Regular cardiac myocyte (primary cell): ENCODE measurements at places on chromosomes 7 and 10. TPM values are rescaled to one million over a fixed set of nuclear protein-coding genes. Genes with fewer than 3 reads are reported as not detected.

AGAP5 gene
- 2.0 and 2.1 TPM in 2 replicates for total RNA-seq

CALN1 gene
- not detected in 2 replicates for total RNA-seq

SH2D4B gene
- under 0.01 TPM in 2 replicates for total RNA-seq

NACAD gene
- 0.38 and 0.56 TPM in 2 replicates for total RNA-seq

GIGYF1 gene
- total RNA-seq, result 9.8 and 13.2 TPM in 2 replicates

CACNA2D1 gene
- 263 and 525 TPM in 2 replicates for total RNA-seq

TMEM236 gene
- total RNA-seq, result under 0.01 TPM in 2 replicates

GLI3 gene
- total RNA-seq, result 1.4 and 3.3 TPM in 2 replicates

DOCK1 gene
- total RNA-seq, result 56.9 and 77.5 TPM in 2 replicates

MSMB gene
- not detected in 2 replicates for total RNA-seq

MBLAC1 gene
- 2.5 and 4.2 TPM in 2 replicates for total RNA-seq

FZD1 gene
- total RNA-seq, result 7.6 and 11.7 TPM in 2 replicates

LRRTM3 gene
- total RNA-seq, result under 0.01 TPM in 1 of 2 replicates, not detected in the other
